ENCODE measurements at places on chromosomes 4 and X. TPM values are rescaled to one million over a fixed set of nuclear protein-coding genes. Genes with fewer than 3 reads are reported as not detected.
A peak's percentile ranks its signal among the peaks of the same experiment; 100 is the strongest.

DNA sequence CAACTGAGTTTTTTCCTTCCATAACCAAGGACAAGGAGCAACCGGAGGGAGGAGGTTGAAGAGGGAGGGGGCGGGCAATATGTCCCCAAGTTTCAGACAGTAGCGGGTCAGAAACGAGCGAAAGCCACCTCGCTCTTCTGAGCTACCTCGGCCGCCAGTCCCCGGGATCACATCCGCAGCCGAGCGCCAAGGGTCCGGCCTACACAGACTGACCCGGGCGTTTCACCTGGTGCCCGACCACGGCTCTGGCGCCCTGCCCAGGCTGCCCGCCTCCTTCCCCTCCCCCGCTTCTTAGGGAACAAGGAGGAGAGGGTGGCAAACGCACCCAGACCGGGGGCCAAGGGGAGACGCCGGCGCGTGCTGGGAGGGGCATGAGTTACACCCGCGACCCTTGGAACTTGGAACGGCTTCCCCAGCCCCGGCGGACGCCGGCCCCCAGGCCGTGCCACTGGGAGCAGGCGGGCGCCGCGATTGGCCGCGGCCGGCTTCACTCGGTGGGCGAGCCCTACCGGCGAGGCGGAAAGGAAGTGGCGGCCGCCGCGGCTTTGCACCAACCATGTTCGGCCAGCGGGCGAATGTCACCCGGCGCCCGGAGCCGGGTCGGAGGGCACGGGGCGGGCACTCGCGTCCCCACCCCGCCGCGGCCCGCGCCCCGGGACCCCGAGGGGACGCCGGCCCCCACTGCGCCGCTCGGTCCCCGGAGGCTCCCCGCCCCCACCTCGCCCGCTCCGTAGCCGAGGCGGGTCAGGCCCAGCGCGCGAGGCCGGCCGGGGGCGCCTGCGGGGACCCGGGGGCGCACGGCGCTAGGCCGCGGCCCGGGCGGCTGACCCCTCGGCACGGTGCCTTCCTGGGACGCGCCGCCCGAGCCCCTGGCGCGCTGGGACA lies 1.5 kb downstream of the IRF2 start:
- peak; percentile 91 for DNase-seq

DNA sequence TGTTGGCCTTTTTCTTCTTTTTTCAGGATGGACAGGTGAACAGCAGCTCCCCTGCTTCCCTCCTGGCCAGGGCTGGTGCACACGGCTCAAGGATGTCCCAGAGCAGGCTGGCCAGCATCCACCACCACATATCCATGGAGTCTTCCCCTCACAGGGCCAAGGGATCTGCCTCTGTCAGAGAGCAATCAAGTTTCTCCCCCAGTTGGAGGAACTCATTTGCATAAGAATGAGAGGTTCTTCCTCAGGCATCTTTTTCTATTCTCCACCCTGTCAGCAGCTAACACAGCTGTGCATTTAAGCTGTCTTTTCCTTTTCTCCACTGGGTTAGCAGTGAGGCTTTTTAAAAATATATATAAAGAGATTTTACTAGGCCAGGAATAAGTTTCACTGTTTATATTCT lies 143.8 kb downstream of the ANAPC10 start:
- DNase-seq, result no peak

- no peak for DNase-seq
Observed at GRCh38 chrX:13167481-13168231, 123.2 kb upstream of the FAM9C start.

DNA sequence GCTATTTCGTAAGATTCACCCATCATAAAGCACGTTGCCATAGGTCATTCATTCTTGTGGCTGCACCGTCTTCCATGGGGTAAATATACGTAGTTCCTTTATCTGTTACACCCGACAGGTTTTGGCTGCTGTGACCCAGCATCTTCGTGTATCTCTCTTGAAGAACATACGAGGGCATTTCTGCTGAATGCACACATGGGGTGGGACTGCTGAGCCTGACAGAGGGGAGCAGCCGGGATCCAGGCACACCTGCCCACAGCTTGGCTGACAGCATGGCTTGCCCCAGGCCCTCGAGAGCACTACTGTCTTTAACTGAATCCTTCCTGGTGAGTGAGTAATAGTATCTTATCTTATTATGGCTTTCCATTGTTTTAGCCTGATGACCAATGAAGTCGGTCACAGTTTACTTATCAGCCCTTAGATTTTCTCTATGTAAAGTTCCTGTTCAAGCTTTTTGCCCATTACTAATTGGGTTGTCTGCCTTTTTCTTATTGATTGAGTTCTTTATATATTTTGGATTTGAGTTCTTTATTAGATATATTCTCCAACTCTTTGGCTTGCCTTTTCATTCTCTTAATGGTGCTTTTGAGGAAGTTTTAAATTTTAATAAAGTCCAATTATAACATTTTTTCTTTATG lies 45.0 kb upstream of the MXD4 start:
- no peak for DNase-seq

GRCh38 chr4:88843067-88843685 lies 145.5 kb upstream of the NAP1L5 start:
- DNase-seq, result no peak

GRCh38 chr4:137467537-137467936 lies 64.8 kb downstream of the PCDH18 start:
- no peak for DNase-seq

DNA sequence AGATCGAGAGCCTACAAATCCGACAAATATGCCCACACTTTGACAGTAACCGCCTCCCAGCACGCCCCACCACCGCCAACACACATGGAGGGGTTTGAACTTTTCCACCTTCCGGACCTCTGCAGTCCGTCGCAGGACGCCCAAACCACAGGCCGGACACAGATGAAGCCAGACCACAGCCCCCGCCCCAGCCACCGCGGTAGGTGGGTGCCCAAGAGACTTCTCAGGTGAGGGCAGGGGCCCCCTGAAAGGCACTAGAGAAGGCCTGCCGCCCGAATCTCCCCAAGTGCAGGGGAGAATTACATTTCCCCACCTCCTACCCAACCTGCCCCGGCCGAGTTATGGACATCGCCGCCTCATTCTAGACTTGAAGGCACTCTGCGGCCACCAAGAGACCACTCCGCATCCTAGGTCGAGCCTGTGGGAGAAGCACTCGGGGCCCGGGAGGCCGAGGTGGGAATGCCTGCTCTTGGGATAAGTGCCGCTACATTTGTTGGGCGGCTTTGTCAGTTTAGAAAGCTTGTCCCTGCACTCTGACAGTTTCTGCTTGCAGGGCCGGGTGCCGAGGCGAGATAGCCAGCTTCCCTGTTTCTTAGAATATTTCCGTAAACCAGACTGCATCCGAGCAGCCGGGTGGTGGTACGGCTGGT lies 21.5 kb downstream of the HAND2 start:
- DNase-seq, result no peak

DNA sequence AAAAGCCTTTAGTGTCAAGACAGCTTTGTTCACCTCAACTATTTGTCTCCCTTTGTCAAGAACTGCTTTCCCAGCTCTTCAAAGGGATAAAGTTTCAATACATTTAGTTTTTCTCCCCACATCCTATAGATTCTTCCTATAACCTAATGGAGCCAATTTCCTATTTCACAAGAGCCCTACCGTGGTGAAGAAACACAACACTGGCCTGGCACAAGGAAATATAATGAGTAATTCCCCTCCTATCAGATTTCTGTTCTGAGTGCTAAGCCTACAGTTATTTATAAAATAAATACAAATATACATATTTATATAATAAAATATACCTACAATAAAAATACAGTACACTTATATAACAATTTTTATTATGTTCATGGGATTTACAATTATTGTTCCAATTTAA lies 89.9 kb downstream of the SHISA3 start:
- no peak for DNase-seq

DNA sequence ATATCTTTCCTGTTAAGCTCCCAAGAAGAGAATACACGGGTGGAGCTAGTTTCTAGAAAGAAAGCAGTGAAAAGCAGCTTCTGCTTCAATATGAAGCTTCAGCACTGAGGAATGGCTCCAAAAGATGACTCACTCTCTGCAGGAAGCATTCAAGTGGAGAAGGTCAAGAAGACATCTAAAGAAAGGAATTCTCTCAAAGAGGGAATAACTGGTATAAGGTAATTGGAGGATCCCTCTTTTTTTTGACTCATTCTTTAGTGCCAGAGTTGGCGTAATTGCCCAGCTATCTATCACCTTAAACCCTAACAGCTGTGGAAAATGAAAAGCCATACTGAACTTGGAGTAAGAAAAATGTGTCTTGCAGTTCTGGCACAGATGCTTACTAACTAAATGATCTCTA lies 3.5 kb downstream of the EDA2R start:
- no peak for DNase-seq

The SHROOM3 gene
- 15.2 TPM for total RNA-seq

The MTNR1A gene
- not detected for total RNA-seq

The DBET gene
- total RNA-seq, result not detected

The AMTN gene
- not detected for total RNA-seq

The TCEAL2 gene
- total RNA-seq, result not detected

The HAND2 gene
- total RNA-seq, result 6.2 TPM

The PLXNB3 gene
- 1.2 TPM for total RNA-seq

The SOWAHB gene
- total RNA-seq, result 17.3 TPM

The GLOD5 gene
- 2.1 TPM for total RNA-seq
